ENCODE measurements at places on chromosomes 11 and 22. TPM values are rescaled to one million over a fixed set of nuclear protein-coding genes. Genes with fewer than 3 reads are reported as not detected.

- no peak for DNase-seq
Measured at GRCh38 chr22:43131773-43132501, 11.3 kb downstream of the MCAT start.

DNA sequence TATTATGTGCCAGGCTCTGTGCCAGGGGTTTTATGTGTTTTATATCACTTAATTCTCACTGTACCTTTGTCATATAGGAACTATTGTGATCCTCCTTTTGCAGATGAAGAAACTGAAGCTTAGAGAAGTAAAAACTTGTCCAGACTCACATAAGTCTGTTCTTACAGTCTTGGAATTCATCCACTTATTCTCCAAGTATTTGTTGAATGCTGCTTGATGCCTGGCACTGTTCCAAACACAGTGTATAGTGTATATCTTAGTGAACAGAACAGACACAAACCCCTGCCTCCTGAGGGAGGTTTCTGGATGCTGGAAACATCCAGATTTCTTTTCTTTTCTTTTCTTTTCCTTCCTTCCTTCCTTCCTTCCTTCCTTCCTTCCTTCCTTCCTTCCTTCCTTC is 29.0 kb upstream of the FGF3 start:
- no peak for DNase-seq

Gene MLC1
- total RNA-seq: 1.6 TPM

Gene OR52A1
- not detected for total RNA-seq

Data from upper lobe of left lung (tissue), 6 donors.